ENCODE measurements at places on chromosomes 12 and 14. TPM values are rescaled to one million over a fixed set of nuclear protein-coding genes. Genes with fewer than 3 reads are reported as not detected.

The RPGRIP1 gene
- total RNA-seq: 0.28 TPM

The DEGS2 gene
- total RNA-seq: 4.9 TPM

DNA sequence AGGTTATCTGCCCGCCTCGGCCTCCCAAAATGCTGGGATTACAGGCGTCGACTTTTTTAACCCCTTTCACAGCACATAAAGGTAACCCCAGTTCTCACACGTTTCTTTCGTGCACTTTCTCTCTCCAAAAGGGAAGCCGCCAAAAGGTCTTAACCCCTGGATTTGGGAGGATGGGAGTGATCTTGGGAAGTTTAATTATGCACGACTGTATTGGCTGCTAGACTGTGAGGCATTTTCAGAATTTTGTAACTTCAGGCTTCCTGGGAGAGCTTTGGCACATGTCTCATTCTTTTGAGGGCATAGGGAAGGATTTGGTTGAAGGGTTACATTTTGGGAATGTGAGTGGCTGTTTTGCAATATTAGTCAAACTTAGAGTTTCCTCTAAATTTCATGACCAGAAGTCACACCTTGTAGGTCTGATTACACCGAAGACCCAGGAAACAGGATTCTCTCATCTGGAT, 1.4 kb upstream of the SMARCC2 start:
- DNase-seq: no peak

- no peak for DNase-seq
Measured at GRCh38 chr14:58839233-58839632, 201.5 kb downstream of the DACT1 start.

DNA sequence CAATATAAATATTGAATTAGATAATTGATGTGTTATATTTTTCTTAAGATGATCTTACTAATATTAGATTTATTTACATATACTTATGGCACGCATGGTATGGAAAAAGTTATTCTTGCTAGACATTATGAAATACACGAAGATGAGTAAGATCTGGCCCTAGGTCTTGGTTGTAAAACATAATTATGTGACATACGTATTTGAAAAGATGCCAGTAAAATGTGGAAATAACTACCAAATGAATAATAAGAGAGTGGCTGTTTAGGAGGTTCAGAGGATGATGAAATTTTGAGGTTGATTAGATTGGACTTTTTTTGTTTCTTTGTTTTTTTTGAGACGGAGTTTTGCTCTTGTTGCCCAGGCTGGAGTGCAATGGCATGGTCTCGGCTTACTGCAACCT, 41.3 kb downstream of the FANCM start:
- no peak for DNase-seq

GRCh38 chr14:81480741-81481140, 52.9 kb downstream of the SEL1L start:
- DNase-seq: no peak

DNA sequence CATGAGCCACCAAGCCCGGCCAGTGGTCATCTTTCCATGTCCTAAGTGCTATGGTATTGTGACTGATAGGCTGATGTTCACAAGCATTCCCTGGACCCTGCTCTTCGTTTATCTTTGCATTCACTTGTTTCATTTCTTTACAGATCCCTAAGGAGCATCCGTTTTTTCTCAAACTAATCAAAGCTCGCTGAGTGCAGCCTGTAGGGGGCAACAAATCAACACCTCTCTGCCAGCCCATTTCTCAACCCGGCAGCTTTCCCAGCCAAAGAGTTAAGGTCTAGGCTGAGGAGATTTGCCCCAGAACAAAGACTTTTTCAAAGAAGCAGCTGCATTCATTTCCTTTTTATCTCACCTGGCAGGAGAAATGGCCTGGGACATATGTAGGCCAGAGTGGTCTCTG, 12.1 kb downstream of the SIRT4 start:
- DNase-seq: no peak

DNA sequence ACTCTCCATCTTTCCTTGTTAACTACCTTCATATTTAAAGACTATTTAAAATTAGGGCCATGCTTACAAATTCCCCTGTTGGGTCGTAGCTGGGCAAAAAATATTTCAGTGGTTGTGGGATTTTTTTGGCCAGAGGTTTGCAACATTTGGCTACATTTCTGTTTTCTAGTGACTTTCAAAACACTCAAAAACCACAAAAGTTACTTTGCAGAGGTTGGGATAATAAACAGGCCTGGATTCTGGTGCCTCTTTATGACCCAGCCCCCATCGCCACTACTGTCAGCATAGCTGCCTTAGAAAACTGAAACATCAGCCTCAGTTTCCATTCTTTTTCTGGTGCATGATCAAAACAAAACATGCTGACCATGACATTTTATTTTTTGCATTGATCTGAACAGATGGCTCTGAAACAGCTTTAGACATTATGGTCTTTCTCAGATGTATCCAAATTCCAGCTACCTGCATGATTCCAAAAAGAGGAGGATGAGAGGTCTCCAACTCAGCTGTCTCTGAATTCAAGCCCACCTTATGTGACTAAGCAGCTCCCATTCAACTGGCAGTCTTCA, 5.2 kb downstream of the DPF3 start:
- no peak for DNase-seq

Measured in Panc1 (cell line).